ENCODE measurements at places on chromosomes 12 and 14.

DNA sequence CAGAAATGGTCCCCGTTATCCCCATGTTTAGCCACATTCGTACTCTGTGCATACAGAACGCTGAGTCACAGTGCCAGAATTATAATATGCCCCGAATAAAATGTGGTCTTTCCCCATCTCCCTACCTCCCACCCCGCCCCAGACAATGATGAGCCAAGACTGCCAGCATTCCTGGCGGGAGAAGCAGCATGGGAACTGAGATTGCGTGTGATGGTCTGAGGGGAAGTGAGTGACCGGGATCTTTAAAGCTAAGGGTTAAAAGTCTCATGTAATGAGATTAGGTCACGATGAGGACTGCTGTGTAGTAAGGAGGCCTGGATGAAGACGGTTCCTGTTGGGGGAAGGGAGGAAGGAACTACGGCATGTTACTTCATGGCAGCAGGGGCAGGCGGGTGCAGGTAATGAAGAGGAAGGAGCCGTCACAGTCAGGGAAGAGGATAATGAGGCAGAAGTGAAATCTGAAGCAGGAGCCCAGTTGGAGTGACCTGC is 243.3 kb upstream of the FKBP4 start:
- DNase-seq, result no peak

DNA sequence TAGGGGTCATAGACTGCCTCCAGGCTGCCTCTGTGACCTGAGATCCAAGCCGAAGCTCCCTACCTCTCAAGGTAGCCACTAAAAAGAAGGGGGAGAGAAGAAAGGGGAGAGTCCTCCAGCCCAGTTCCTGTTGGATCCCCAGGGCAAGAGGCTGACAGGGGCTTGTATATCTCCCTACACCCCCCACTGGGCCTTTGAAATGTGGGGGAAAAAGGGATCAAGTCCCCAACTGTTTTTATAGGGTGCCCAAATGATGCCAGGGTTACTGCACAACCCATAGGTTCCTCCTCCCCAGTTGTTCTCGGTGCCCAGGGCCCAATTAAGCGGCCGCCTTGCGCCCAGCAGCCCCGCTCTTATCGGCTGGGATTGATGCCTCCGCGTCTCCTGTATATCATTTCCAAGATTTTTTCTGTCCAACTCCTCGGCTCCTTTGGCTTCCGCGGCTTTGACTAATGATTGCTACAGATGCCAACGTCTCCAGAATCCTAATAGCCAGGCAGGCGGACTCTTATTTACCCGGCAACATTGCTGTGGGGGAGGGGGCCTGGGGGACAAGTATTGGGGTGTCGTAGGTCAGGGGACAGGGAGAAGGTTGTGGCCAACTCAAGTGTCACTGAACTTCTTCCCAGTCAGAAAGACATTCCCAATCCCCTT is 7.6 kb upstream of the HOXC4 start:
- DNase-seq, result no peak

- DNase-seq, result no peak
Observed at GRCh38 chr12:31249356-31249755, 76.6 kb downstream of the SINHCAF start.

GRCh38 chr12:129635021-129635685 is 268.7 kb downstream of the TMEM132D start:
- DNase-seq, result no peak

DNA sequence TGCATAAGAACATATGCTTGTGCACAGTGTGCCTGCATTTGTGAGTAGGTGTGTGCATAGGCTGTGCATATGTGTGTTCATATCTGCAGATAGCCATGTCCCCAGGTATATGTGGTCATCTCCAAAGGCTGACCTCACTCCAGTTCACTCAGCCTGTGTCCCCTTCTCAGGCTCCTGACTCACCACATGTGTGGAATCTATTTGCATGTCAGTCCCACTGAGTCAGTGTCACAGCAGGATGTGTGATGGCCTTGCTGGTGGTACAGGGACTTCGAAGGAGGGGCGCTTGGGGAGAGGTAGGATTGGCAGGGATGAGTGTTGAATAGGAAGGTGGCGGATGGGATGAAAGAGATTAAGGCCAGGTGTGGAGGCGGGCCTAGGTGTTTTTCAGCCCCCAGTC is 35.5 kb downstream of the KRT80 start:
- DNase-seq, result no peak

- DNase-seq, result no peak
Observed at GRCh38 chr12:122094735-122095631, 16.4 kb downstream of the MLXIP start.

DNA sequence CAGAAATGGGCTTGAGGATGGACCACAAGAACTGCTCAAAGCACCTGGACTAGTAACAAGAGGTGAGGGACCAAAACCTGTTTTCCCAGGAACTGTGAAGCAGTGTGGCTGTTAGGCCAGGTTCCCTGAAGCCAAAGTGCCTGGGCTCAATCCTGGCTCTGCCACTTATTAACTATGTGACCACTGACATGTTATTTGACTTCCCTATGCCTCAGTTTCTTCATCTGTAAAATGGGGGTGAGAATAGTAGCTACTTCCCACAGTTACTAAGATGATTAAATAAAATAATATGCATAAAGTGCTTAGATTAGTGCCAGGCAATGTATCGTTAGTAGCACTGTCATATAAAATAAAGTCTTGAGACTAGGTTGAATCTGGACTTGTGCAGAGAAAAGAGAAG is 25.6 kb downstream of the SMUG1 start:
- DNase-seq, result no peak

DNA sequence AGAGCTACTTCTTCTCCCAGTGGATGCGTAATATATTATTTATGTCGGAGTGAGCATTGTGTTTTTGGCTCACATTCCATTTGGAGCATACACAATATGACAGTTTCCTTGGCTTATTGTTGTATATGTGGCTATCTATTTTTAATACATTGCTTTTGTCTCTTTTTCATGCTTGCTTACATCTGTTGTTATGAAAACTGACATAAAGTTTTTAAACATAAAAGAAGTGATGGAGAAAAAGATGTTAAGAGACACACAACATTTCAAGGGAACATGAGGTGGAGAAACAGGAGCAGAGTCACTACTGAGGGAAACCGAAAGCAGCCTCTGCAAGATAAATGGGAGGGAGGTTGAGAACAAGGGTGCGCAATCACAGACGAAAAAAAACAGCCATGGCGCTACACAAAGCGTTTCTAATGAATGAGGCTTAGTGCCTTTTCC is 228.4 kb upstream of the NPAS3 start:
- DNase-seq, result no peak

DNA sequence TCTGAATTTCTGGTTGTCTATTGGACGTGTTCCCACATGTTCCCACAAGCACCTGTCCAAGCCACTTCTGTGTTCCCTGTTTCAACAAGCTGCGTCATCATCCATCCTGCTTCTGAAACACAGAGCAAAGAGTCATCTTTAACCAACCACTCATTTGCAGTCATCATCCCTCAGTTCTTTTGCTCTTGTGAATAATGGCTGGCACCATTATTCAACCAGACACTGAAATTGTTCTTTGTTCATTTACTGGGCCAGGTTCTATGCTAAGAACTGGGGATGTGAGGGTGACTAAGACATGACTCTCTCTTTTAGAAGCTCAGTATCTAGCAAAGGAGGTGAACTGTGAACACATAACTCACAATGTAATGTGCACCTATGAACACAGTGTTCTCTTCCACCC is 40.7 kb upstream of the ANO4 start:
- DNase-seq, result no peak

DNA sequence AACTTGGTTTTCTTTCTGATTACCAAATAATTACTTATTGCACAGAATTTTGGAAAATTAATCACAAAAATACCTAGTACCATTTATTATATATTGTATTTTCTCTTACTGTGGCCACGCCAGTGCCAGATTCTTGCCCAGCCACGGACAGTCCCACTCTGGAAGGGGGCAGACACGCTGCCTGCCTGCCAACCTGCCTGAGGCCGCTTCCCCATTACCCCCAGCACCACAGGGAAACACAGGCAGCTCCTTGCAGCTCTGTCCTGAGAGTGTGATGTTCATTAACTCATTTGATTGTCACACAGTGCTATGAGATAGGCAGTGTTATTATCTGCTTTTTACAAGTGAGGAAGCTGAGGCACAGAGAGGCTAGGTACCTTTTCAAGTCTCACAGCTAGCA is 46.8 kb downstream of the CACNA1C start:
- DNase-seq, result no peak

GRCh38 chr12:78562368-78563205 is 302.0 kb upstream of the SYT1 start:
- DNase-seq, result no peak

DNA sequence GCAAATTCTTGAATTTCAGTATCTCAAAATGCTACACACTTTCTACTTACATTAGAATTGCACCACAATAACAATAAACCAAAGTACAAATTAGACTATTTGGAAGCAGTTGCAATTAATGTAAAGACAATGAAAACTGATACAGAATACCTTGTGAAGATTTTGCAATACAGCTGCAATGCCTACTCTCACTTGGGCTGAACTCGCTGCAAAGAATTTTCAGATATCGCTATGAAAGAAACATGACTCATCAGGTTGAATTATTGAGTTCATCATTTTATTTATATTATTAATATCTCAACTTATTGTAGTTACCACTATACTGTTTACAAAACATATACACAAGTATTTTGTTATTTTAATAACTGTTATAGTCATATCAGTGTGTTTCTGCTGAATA is 108.0 kb upstream of the TMTC2 start:
- no peak for DNase-seq

DNA sequence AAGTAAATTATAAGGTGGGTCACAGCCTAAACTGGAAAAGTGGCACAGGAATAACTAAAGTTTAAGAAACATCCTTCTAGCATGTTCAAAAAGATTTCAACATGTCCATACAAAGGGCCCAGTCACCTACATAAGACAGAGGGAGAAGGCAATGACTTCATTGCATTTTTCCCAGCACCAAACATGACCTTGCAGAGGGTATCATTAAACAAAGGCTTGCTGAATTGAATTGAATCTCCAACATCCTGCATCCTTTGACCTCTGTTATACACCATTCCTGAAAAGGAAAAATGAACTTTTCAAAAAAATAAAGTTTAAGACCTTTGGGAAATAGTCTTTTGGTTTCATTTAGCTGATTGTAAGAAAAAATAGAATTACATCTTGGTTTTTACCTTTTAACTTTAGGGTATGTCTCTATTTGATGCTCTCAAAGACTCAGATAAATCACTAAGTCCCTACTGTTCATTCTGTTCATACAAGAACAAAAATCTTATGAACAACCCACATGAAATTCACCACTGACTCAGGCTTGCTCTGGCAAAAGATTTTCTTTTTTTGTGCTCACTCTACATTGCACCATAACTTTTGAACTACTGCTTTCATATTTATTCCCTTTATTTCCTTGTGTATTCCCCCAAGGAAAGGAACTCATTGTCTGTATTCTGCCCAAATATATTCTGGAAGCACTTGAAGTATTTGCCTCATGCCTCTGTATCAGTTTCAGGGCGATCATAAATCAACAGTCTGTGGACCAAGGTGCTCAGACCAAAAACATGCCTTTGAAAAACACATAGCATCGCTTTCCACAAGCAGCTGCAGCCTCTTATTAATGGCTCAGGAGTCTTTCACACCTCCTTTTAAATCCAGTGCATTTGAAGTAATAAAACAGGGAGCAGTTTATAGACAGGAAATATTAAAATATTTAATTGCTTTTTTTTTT is 121.7 kb downstream of the DUSP6 start:
- DNase-seq, result no peak

DNA sequence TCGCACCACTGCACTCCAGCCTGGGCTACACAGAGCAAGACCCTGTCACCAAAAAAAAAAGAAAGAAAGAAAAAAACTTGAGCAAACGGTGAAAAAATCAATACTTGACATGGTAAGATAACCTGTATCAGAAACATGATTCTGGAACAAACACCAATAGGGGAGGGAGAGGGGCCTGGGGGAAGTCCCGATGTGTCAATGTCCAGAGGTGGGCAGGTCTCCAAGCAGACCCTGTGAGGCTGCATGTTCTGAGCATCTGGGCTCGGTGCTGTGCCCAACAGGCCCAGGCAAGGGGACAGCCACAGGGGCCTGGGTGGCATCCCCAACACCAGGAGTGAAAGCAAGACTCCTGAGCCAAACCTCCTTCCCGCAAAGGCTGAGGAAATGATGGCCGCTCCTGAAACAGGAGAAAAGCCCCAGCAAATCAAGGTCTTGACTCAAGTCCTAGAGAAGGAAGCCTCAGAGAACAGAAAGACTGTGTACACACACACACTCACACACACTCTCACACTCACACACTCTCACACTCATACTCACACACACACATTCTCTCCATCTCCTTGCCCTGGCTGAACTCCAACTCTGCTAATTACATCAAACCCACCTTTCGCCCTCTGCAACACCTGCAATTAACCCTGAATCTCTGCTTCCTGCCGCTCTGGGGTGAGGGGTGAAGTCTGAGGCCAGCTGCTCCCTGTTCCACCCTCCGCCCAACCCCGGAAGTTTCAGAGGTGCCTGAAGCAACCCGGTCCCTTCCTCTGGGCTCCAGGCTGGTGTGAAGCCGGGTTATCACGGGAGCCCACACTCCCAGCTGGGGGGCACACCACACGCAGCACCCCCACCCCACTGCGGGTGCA is 20.4 kb downstream of the CCDC88C start:
- no peak for DNase-seq

DNA sequence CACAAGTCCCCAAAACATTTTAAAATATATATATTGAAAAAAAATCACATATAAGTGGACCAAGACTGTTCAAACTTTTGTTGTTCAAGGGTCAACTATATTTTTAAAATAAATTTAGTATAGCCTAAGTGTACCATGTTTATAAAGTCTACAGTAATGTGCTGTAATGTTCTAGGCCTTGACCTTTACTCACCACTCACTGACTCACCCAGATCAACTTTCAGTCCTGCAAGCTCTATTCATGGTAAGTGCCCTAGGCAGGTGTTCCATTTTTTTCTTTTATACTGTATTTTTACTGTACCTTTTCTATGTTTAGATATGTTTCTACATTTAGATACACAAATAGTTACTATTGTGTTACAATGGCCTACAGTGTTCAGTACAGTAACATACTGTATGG is 23.4 kb upstream of the TMTC1 start:
- no peak for DNase-seq

DNA sequence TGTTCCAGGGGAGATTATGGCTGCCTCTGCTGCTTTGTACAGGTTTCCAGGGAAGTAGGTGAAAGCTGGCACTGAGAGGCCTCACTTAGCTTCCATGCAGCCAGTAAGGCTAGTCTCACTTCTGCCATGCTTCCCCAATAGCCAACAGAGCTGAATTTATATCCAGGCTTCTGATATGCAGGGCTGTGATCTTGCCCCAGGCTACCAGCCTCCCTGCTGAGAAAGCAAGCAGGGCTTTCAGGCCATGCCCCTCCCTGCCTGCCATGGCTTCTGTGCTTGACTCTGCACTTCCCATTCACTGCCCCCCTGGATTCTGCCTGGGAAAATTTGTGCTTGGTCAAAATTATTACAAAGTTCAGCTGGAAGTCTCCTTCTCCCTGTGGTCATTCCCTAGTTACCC is 302.1 kb upstream of the FBXO33 start:
- DNase-seq, result no peak

GRCh38 chr12:81800298-81801148 is 41.4 kb upstream of the PPFIA2 start:
- DNase-seq, result no peak

GRCh38 chr12:64080319-64081007 is 141.6 kb downstream of the KICS2 start:
- no peak for DNase-seq
